AG10803 (cell line): ENCODE measurements at places on chromosomes 2 and 18.

GRCh38 chr18:31723990-31724711 lies 36.5 kb downstream of the SLC25A52 start:
- DNase-seq = peak; percentile 2

DNA sequence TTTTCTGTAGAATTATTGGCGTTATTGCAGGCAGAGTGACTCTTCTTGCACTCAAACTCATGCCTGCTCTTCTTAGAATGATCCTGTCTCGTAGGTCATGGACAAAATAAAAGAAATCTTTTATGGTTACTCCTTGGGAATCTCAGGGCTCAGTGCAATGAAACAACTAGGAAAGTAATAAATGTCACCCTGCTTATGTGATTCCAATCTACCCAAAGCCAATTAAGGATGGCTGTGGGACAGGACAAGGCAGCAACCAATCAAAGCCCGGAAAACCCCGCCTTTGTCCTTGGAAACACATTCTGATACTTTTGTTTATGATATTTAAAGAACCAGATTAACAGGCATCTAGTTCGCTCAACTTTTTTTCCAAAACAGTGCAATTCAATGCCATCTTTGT lies 53.0 kb downstream of the GRB14 start:
- no peak for DNase-seq

DNA sequence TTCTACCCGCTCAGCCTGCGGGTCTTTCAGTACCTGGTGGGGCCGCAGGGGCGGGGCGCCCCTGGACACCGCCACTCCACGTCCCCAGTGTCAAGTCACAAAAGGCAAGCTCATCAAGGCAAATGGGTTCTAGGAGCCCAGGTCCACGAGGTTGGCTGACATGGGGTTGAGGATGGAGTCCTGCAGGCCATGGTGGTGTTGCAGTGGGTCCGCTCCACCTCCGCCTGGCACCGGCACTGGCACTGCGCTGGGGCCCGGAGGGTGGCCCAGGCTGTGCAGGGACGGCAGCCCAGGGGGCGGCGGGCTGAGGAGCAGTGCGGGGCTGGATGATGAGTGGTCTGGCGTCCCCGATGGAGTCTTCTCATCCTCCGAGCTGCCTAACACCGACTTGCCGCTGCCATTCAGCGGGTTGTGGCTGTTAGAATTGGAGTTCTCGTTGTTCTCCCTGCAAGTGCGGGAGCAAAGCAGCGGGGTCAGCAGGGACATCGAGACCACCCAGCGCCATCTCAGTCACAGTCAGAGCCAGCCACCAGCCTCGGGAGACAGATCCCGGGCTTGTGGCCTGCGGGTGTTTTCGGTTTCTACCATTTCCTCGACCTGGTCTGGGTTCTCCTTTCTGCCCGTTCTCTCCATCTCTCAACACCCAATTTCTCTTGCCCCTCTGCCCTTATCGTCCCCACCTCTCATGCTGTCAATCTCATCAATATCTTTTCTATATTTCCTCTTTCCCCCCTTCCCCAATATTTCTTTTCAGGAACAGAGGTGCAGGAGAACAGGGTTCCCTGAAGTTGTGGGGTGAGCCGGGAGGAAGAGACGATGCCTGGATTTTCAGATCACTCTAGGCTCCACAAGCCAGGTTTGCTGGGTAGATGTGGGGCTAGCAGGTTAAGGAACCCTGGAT lies 3.0 kb downstream of the SIX2 start:
- DNase-seq = no peak

DNA sequence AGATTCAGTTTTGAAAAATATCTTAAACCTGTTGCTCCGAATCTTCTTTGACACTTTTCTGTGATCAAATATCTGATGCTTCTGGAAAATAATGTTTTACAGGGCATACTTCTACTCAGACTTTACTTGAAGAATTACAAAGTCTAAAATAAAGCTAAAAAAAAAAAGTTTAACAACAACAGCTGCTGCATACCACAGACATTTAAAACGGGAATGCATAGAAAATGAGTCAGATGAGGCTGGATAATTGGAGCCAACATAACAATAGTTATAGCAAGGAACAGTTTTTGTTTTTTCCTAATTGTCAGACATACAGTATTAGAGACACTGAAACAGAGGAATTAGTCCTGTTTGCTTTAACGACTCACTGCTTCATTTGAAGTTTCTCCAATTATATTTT lies 1090.2 kb downstream of the SUCLG1 start:
- peak; percentile 64 for DNase-seq

DNA sequence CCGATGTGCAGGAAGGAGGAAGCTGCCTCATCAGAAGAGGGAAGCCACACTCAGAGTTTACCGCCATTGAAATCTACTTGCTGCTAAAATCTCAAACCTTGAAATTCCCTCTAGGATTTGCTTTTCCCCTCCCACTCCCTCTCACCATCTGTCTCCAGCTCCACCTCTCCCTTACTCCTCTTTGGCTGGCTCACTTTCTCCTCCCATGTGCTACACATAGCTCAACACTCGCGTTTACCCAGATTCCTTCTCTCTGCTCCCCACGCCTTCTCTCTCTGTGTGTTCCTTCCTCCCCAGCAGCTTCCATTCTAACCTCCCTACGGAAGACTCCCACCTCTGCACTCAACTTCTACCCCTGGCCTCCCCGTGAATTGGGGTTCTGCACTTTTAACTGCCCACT lies 143.1 kb downstream of the DNER start:
- DNase-seq = no peak

GRCh38 chr2:105388971-105389381 lies 9.9 kb downstream of the FHL2 start:
- peak; percentile 97 for DNase-seq

DNA sequence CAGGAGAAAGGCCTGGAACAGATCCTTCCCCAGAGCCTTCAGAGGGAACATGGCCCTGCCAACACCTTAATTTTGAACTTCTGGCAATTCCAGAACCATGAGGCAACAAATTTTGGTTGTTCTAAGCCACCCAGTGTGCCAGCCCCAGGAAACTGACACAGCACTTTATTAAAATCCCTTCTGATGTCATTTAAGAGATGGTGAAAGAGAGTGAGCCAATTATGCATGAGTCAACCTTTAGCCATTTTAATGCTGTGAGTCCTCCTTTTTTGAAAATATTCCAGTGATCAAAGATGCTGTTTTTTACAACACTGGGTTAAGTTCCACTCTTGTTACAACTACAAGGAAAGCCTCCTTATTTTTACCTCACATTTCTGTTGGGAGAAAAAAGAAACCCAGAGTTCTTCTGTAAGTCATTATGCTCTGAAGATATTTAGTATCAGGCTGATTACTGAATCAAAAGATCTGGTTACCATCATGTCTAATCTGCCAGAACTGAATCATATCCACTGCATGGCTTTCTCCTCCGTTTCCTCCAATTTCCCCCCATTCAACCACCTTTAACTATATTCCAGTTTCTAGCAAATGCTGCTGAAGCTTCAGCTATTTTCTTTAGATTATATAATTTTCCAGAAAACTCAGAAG lies 235.4 kb downstream of the TXNL1 start:
- DNase-seq = peak; percentile 94

DNA sequence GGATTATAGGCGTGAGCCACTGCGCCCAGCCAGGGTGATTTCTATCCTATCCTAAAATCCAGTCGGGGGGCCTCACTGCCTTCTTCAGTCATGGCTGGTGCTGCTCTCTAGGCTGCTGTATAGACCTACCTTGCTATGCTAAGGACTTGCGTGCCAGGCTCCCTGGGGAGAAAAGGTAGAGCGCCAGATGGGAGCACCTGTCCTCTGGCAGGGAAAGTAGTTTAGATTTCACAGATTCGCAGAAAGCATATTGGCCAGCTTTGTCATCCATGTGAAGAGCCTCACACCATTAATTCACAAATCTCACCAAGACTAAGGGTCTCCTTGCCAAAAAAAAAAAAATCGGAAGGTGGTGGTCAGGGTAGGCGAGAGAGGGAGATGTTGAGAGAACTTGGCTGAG lies 217.6 kb downstream of the ATAD2B start:
- no peak for DNase-seq

GRCh38 chr2:130892793-130893785 lies 56.4 kb downstream of the ARHGEF4 start:
- DNase-seq = no peak

DNA sequence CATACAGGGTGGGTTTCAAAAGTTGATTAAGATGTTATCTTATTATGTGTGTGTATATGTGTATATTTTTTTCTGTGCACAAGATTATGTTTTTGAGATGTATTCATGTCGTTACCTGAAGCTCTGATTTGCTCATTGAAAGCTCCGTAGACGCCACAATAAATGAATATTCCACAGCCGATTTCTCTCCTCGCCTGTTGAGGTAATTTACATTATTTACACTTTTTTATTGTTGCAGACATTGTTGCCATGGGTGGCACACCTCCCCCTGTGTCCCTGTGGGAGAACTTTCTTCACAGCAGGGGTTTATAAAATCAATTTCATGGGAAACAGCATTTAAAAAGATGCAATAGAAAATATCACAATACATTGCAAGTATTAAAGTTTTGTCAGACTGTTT lies 100.6 kb downstream of the GLI2 start:
- DNase-seq = no peak

DNA sequence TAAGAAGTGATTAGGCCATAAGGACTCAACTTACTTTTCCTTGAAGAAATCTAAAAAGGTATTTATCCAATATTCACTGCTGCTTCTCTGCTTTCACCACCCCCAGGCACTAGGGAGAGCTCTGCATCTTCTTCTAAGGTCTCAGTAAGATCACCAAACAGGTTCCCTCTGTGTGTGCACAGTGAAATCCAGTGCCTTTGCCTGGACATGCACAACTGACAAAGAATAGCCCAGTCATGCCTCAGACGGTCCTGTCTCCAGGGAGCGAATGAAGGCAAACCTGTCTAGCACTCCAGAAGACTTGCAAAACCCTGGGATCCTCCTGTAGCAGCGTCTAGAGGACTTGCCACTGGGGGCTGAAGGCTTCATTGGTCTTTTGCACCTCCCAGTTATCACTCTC lies 344.5 kb upstream of the LRATD1 start:
- DNase-seq = no peak

DNA sequence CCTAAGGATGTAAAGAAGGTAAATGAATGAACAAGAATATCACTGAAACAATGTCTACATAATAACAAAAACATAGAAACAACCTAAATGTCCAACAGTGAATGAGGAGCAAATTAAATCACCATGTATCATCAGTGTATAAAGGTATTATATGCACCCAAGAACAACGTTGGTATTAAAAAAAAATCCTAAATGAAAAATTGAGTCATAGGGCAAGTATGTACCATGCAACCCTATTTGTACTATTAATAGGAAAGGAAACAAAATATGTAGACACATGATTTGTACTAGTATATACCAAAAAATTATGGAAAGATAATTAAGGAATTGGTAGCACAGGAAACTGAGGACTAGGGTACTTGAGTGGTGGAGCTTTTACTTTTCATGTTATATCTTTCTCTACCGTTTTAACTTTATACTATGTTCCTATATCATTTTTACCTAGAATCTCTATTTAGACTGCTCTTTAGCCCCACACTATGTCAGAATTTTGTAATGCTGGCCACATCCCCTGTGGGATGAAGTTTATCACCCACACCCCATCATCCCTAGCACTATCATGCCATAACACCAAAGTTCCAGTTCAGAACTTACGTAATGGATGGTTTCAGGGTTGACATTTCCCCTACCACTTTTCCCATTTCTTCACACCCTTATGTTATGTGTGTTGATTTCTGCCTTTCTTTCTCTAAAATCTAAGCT lies 25.6 kb downstream of the IKZF2 start:
- DNase-seq = no peak

GRCh38 chr2:156329031-156329926 lies 3.2 kb downstream of the NR4A2 start:
- no peak for DNase-seq

DNA sequence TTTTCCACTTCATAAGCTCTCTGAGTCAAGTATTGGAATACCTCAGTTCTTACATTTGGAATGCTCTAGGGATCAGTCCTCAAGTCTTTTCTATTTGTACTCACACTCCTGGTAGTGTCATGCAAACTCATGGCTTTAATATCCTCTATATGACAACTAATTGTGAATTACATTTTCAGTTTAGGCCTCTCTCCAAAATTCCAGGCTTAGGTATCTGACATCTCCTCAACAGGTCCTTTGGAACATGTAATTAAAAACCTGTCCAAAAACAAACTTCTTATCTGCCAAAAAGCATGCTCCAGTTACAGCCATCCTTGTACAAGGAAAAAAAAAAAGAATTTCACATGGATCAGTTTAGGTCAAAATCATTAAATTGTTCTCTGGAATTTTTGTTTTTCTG lies 1336.2 kb upstream of the NRXN1 start:
- DNase-seq = no peak

DNA sequence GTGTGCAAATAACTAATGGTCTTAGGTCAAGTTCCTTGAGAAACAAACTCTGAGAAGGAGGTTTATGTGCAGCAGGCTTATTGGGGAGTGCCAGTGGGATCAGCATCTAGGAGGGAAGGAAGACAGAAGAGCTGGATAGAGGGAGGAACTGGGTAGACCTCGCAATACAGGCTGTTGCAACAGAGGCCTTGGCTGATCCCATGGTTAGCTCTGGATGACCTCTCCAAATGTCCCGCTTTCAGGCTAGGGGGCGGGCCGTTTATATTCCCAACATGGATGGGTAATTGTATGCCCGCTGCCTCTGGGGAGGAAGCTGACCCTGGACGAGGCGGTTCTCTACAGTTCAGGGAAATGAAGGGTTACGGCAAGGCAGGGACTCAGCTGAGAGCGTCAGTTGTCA lies 14.7 kb upstream of the CAPN13 start:
- DNase-seq = no peak

DNA sequence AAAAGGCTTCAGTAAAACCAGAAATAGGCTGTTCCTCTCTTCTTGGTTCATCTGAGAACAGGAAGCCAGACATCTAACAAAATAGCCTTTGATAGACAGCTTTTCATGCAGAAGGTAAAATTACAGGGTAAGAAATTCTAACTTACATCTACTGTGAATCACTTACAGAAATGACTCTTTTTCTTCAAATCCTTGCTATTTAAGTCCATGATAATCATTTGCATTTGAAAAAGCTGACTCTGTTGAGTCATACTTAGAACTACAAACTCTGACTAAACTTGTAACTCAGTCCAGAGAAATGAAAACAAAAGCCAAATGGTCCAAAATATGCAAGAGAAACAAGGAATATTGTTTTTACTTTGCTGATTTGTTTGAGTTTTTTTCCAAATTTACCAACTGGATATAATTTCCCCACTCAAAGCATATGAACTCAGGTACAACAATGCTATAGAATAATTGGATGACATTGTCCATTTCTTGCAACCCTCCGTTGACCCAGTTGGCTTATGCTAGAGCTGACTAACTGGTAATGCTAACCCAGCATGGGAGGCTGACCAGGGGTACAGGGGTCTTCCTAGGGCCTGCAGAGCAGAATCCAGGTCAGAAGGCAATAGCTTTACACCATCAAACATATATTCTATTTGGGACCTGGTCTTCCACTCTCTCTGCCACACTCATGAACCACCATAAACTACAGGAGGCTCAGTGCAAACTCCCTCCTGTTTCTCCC lies 18.8 kb upstream of the MREG start:
- peak; percentile 81 for DNase-seq

- DNase-seq = peak; percentile 77
Observed at GRCh38 chr2:200127848-200128247, 172.5 kb downstream of the MAIP1 start.

- peak; percentile 44 for DNase-seq
Observed at GRCh38 chr2:196758474-196759377, 40.8 kb downstream of the GTF3C3 start.

GRCh38 chr2:231685349-231686191 lies 22.8 kb upstream of the PTMA start:
- DNase-seq = no peak
